ENCODE measurements at places on chromosomes 16 and 17.

GRCh38 chr16:63998-64913 is 8.2 kb downstream of the RHBDF1 start:
- no peak for DNase-seq

- DNase-seq: no peak
These were observed 57.4 kb downstream of the C16orf78 start for GRCh38 chr16:49431040-49431439.

DNA sequence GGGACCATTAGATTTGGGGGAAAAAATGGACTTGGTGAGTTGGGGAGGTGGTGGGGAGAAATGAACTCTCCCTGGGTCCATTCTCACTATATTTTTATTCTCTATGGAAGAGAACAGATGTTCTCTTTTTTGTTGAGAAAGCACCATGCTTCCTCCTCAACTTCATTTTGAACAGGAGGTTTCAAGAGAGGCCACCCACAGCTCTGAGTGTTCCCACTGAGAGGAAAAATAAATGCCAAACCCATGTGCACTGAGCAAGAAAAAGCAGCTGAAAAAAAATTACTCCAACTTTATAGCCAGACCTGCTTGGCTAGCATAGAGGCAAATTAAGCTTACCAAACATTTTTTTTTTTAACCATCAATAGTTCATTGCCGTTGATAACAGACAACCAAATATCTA is 883.6 kb downstream of the KCNJ2 start:
- no peak for DNase-seq

- DNase-seq: no peak
These were observed 155.3 kb downstream of the AIPL1 start for GRCh38 chr17:6279659-6280058.

DNA sequence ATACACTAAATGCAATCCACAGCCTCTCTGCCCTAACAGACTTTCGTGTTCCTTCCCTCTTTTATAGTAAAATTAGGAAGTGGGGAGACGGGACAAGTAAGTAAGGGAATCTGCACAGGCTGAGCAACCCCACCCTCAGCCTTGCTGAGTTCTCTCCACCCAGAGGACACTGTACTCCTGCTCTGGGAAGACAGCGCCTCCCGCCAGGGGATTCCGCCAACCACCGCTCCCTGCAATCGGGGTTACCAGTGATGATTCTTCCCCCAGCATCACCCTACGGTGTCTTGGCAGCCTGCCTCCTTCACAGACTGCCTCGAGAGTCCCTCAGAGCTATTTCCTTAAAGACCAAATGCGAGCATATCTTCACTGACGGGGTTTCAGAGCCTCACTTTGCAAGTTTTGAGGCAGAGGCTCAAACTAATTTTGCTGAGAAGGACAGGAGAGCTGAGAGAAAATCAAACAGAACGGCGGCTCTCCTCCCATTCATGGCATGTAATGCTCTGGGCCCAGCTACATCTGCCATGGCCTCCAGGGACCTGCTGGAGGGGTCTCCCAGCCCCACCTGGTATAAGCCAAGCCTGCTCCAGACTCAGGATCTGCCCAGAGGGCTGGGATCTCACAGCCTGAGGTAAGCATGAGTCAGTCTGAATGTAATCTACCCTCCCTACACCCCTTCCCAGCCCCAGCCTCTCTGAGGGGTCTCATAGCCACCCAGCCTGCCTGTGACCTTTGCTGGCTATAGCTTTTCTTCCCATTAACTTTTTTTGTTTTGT is 22.7 kb upstream of the ASGR2 start:
- DNase-seq: no peak

- DNase-seq: no peak
These were observed 472.5 kb downstream of the WWOX start for GRCh38 chr16:78571898-78572358.

DNA sequence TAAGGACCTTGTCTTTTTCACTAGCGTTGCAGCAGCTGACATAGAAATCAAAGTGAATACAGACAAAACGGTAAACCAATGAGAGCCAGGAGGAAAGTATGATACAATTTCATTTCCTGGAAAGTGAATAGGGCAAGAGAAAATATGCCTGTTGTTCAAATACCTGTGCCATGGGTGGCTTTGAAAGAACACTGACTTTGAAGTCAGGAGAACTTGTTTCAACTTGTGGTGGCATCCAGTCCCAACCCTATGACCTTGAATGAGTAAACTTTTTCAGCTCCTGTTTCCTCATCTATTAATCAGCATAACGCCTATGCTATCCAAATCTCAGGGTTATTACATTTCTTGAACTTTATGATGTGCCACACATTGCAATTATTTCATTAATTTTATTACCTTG is 173.7 kb upstream of the HS3ST3A1 start:
- DNase-seq: no peak

DNA sequence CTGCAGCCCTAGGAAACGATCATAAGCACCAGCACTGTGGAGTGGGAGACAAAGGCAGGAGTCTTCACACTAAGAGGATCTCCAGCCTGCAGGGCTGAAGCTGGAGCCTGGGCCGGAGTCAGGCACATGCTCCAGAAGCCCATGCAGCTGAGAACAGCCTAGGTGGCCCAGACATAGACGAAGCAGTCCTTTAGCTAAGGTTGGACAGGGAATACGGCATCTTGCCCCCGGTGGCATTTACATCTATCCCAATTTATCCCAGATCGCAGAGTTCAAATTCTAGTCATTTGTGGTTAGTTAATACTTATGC is 13.9 kb downstream of the TSPOAP1 start:
- no peak for DNase-seq

DNA sequence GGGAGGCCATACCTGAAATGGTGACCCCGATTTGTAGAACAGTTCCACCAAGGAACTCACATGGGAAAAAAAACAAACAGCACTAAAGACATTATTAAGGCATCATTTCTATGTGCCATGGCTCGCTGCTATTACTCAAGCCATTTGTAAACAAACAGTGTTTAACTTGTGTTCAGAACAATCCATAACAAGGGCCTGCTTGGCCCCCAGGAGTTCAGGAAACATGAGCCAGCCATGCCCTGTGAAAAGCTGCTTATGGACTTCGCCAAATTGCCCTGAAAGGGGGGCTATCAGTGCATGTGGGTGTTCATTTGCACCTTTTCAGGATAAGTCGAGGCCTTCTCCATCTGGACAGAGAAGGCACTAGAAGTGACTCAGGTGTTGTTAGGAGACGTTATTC is 8.0 kb downstream of the POLR3K start:
- DNase-seq: no peak

GRCh38 chr16:450385-450784 is 24.9 kb downstream of the RAB11FIP3 start:
- no peak for DNase-seq

GRCh38 chr16:82280867-82281266 is 110.8 kb upstream of the MPHOSPH6 start:
- DNase-seq: no peak

DNA sequence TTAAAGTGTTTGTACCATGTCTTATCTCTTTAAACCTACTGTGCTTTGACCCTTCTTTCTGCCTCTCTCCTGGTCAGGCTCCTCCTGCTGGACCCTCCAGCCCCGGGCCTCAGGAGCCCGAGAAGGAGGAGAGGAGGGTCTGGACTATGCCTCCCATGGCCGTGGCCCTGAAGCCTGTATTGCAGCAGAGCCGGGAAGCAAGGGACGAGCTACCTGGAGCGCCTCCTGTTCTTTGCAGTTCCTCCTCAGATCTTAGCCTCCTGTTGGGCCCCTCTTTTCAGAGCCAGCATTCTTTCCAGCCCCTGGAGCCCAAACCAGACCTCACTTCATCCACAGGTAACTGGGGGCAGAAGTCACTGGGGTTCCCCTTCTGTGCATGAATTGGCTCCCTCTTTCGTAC is 13.6 kb downstream of the CNTROB start:
- no peak for DNase-seq

GRCh38 chr16:50266337-50267091 is at the start of gene ADCY7:
Gene ADCY7 (plus strand): TSS chr16:50266551. CDS start chr16:50288180, 21,629 bp downstream.
- peak; percentile 67 for DNase-seq

- no peak for DNase-seq
These were observed 30.2 kb upstream of the GPRC5B start for GRCh38 chr16:19914877-19915276.

- no peak for DNase-seq
These were observed 6.2 kb downstream of the BCL6B start for GRCh38 chr17:7029096-7029495.

DNA sequence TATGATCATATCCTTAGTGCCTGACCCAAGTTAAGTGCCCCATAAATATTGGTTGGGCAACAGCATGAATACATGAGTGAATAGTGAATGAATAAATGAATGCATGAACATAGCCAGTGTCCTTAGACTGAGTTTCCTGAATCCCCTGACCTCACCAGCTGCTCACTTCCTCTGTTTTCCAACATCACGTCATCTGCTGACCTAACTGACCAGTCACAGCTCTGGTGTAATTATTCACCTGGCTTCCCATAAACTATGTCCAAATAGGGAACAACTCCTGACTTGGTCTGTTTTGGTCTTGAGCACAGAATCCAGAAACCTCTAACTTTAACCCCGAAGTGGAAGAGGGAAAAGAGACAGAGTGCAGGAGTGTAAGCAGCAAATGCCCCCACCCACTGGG is 83.4 kb downstream of the ASIC2 start:
- DNase-seq: no peak

- DNase-seq: no peak
These were observed 25.7 kb downstream of the IRF8 start for GRCh38 chr16:85924675-85925074.

- no peak for DNase-seq
These were observed 16.0 kb upstream of the LHX1 start for GRCh38 chr17:36921095-36921851.

GRCh38 chr17:47776330-47777197 is 43.5 kb downstream of the TBX21 start:
- peak; percentile 15 for DNase-seq

GRCh38 chr17:42274812-42275526 is 1.2 kb downstream of the STAT5B start:
- no peak for DNase-seq

Measured in stimulated activated CD4-positive, alpha-beta T cell treated with anti-CD3 and anti-CD28 coated beads, TNF-alpha, amount 100 ng/mL, for 1 hour (primary cell).